ENCODE measurements at places on chromosomes 12 and 14.

GRCh38 chr12:93767524-93767863, 90.3 kb downstream of the CRADD start:
- DNase-seq = no peak

DNA sequence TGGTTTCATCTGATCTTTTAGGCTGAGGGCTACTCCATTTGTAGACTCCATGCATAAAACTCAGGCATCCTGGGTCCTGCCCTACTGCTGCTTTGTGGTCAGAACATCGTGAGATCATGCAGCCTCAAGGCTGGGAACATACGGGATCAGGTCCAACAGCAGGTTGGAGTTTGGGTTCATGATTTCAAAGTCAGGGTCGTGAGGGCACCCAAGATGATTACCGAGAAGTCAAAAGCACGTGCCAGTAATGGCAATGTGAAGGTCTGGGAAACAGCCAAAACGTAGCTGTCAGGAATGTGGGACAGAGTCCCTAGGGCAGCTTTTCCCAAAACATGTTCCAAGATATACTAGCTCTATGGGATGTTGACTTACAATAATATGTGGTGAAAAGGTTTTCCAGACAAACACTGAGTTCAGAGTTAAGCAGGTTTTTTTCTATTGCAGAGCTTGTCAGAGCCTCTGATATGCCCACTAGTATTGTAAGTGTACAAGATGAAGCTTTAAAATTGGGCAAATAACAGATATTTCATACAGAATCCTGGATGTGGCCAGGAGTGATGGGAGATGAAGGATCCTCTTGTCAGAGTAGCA, 130.3 kb upstream of the DNM1L start:
- DNase-seq = peak; percentile 73

GRCh38 chr14:94124582-94125377, 4.6 kb downstream of the IFI27L2 start:
- DNase-seq = no peak

DNA sequence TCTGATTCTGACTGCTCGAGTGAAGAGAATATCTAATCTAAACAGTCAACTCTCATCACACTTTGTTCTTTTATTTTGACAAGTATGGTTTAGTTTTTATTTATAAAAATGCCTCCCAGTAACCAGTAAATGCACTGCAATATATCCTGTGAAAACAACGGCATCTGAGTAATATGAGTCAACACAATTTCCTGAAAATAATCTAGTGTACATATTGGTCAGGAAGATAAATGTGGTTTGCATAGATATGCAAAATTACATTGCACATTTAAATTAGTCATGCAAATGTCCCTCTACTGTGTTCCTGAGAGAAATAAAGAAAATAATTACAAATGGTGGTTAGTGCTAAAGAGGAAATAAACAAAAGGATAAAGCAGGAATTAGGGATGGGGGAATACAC, 1190.7 kb upstream of the SEL1L start:
- no peak for DNase-seq

Measured in NCI-H226 (cell line).